ENCODE measurements at places on chromosomes 7 and 10.

- no peak for DNase-seq
These were observed 8.8 kb downstream of the ITGB1 start for GRCh38 chr10:32949221-32949678.

DNA sequence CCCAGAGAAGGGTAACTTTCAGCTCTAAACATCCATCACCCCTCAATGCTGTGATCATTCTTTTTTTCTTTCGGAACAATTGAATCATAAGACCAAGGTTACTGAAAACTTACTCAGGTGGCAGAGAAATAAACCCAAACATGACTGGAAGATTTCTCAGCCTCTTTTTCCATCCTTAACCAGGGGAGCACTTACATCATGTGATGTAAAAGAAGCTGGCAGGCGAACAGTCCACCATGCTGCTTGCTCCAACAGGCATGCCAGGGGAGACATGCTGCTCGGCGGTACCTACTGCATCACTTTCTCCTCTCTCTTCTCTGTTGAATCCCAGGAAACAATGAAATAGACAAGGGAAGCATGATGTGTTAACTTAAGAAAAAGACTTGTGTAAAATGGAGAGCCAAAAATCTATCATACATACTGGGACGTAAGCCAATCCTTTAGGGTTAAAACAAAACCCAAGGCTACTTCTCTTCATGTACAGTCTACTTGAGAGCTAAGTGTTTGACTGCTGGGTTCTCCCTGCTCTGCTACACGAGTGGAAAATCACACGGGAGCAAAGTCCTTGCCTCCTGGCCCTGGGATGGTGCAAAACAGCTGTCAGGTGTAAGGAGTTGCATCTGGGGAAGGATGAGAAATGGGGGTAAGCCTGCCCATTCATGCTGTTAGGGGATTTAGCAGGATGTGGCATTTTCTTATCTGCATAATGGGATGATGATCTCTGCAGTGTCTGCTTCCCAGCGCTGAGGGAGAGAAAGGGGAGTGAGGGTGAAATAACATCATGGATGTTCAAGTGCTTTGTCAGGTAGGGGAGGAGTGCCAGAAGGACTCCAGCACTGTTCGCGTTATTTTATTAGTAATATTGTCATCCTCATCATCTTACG, 64.3 kb upstream of the ZNF438 start:
- DNase-seq = no peak

DNA sequence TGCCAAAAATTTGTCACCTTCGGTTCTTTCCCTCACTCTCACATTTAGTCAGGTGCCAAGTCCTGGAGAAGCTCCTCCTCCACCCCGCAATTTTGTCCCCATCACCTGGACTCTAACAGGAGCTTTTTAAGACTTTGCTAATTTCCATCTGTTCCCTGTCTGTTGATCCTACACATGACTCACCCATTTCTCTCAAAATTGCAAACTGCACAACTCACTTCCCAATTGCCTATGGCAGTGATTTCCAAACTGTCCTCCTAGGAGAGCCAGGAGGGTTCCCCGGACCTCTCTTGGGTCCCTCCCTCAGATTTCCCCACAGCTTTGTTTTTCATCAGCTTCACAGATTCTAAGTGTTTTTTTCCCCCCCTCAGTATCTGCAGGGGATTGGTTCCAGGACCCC, 120.3 kb downstream of the WNT2 start:
- DNase-seq = no peak

DNA sequence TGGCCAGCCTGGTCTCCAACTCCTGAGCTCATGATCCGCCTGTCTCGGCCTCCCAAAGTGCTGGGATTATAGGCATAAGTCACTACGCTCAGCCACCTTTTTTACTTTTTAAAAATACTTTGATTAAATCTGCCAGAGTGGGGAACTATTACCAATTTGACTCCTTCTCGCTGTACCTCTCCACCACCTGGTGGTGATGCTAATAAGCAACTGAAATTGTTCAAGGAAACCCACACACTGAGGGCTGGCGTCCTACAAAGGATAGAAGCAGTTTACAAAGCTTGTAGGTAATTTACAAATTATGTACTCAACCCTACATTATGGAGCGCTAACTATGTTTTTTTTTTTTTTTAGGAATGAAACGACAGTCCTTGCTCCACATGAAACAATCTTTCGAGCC, 111.1 kb downstream of the CPED1 start:
- no peak for DNase-seq

DNA sequence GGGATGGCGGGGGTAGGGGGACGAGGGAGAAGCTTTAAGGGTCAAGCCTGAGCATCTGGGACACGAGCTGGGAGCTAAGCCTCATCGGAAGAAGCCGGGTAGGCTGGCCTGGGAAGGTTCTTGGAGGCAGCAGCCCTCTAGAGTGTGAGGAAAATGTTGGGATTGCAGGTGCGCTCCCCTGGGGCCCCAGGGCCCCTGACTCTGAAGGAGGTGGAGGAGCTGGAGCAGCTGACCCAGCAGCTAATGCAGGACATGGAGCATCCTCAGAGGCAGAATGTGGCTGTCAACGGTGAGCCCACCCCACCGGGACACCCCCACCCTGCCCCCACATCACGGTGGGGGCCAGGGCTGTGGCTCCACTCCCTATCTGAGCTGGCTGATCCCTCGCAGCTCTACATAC, 6.9 kb downstream of the ZYX start:
- no peak for DNase-seq

GRCh38 chr10:9262770-9263169, 1208.3 kb downstream of the GATA3 start:
- no peak for DNase-seq

DNA sequence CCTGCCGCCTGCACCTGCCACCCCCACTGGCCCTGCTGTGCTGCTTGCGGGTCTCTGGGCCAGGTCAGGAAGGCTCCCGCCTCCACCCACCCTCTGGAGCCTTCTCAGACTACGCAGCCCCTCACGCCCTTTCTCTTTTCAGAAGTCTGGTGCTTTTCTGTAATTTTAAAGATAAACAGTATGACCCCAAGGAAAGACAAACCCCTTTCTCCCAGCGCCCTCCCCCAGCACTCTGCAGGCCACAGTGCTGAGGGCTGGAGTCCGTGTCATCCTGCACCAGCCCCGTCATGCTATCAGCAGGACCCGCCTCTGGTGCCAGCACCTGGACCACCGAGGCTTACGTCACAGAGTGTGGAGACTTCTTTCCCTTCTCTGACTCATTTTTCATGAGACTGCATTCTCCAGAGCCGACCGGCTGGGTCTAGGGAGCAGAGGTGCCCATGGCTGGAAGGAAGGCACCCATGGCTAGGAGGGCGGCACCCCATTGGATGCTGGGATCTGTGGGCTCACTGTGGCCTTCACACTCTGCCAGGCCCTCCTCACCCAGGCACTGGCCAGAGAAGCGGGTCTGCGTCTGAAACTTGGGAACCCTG, 53.4 kb downstream of the CFAP46 start:
- no peak for DNase-seq

- peak; percentile 20 for DNase-seq
These were observed 107.3 kb downstream of the SNX10 start for GRCh38 chr7:26398756-26399509.

GRCh38 chr10:71842856-71843686, 8.0 kb downstream of the PSAP start:
- no peak for DNase-seq

- DNase-seq = no peak
These were observed 34.1 kb downstream of the MTERF1 start for GRCh38 chr7:91846436-91846835.

DNA sequence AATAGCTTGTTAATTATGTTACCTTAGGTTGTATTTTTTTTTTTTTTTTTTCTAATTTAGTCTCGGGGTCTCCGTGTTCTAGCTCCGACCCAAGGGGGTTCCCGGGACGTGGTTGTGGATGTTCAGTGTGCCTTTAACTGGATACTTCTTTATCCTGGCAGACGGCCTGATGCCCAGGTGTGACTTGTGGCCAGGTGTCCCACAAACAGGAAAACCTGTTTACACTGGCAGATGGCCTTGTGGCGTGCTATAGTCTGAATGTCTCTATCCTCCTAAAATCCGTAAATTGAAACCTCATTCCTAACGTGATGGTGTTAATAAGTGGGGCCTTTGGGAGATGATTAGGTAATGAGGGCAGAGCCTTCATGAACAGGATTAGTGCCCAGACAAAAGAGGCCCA, 546.4 kb upstream of the C7orf33 start:
- DNase-seq = no peak

- peak; percentile 5 for DNase-seq
These were observed 18.6 kb downstream of the OCM2 start for GRCh38 chr7:97971120-97971989.

DNA sequence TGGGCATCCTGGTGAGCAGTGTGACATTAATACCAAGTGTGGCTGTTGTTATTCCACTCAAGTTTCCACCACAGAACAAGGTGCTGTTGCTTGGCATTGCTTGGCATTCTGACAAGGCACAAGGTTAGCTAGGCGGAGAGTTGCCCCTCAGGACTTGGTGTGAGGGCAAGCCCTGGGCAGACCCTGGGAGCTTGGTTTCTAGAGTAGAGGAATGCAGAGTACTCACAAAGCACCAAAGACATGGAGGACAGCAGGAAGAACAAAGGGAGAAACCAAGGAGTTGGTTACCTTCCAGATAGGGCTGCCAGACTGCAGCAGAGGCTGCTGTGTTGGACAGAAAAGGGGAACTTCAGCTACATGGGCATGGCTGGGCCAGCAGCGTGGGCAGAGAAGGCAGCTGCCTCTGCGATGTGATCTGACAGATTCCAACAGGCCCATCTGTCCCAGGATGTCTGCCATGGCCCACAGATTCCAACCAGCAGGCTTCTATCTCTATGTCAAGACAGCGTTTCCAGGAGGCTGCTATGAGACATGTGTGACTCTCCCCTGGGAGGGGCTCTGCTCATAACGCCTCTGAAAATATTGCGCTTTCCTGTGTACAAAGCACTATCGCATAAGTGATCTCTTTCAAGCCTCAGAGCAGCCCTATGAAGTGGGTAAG, 1.8 kb downstream of the GOLGA7B start:
- DNase-seq = no peak

- no peak for DNase-seq
These were observed 99.2 kb downstream of the ARID5B start for GRCh38 chr10:62000726-62001125.

DNA sequence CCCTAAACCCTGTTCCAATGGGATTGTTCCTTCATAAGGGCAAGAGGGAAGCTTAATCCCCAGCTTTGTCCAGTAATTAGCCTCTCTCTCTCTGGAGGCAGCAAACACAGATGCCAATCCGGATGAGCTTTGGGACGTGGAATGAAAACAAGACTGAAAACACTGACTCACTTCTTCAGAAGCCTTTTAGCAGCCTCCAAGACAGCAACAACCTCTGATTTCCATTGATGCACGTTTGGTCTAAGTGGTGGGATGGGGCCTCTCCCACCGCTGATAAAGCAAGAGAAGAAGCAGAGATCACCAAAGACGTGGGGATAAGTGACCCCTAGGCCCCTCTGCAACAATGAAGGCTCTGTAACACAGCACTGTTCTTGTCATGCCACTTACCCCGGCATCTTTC, 5.8 kb upstream of the GFRA1 start:
- no peak for DNase-seq

DNA sequence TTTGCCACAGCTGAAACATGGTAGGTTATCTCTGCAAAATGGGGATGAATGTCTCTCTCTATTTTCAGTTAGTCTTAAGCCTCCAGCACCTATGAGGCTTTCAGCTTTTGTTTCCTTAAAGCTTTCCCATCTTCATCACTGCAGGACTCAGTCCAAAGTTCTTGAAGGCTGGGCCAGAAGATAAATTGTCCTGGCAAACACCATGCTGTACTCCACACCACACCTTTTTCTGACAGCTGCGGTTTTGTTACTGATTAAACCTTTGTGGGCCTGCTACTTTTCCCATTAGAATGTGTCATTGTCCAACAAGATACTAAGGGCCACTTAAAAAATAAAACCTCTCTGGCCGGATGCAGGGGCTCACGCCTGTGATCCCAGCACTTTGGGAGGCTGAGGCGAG, 87.2 kb upstream of the A1CF start:
- no peak for DNase-seq

GRCh38 chr7:130948822-130949221, 214.8 kb upstream of the KLF14 start:
- no peak for DNase-seq

DNA sequence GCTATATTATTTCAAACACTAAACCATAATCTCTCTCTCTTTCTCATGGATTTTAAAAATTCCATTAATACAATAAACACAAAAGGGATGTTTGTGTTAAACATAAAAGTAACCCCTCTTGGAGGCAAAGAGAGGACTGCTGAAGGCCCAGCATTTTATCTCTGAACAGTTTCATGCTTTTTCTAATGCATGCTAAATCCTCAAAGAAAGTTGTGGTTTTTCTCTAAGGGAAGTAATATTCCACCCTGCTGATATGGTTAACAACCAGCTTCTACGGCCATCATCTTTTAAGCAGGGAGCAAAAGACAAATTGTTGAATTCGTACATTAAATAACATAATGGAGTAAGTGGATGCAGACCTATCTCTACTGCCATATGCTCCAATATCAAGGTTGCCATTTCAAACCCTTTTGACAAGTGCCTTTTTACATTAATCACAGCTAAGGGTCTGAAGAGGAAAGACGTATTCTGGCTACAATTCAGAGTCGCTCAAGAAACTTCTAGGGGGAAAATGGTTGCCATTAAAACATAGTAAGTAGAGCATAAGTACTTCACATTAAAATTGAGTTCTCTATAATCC, 103.1 kb downstream of the SLC25A13 start:
- no peak for DNase-seq

DNA sequence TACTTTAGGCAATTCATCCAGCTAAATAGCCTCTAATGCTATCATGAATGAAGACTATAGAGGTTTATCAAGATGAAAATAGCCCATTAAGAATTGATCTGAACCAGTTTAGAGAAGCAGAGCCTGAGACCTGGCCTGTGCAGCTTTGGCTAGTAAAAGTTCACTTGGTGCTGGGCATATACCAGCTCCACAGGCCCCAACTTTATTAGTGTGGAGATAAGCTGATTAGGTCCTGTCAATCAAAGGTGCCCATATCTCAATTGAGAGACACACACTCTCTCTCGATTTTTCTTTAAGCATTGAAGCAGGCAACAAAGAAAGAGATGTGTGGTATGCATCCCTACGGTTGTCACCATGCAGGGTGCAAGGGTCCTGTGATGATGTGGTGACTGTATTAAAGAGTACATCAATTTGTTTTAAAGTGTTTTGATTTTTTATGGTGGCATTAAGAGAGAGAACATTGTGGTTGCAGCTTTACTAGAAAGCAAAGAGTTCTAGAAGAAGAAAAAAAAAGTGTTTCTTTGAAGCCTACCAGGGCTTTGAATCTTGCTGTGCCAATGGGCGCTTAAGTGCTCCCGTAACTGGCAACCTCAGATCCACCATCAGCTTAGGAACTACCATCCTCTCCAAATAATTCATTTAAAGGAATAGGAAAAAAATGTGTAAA, 111.6 kb downstream of the VTI1A start:
- DNase-seq = no peak

All from stimulated activated CD4-positive, alpha-beta T cell treated with anti-CD3 and anti-CD28 coated beads, Interleukin-12 subunit alpha, Interleukin-12 subunit beta, amount 100 ng/mL, for 24 hours (primary cell).